ENCODE measurements at places on chromosomes 4 and X.

- no peak for DNase-seq
These were observed 16.8 kb upstream of the DHX15 start for GRCh38 chr4:24601121-24601520.

DNA sequence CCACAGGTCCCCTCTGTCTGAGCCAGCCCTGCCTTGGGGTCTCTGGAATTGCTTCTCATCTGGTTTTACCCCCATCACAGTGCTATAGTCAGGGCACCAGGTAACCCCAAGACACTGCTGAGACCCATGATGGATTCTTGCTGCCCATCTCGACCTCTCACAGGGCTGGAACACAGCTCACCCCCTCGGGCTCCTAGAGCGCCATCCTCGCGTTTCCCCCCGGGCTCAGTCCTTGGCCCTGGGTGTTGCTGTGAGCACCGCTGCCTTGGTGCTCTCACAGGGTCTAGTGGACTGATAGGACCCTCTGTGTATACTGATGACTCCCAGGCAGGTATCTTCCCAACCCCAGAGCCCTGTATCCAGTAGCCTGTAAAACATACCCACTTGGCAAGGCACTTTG is 8.8 kb downstream of the MAEA start:
- DNase-seq = no peak

- peak; percentile 78 for DNase-seq
These were observed at the start of gene STK32B for GRCh38 chr4:5051278-5052203. Gene STK32B (plus strand): TSS chr4:5051480.

DNA sequence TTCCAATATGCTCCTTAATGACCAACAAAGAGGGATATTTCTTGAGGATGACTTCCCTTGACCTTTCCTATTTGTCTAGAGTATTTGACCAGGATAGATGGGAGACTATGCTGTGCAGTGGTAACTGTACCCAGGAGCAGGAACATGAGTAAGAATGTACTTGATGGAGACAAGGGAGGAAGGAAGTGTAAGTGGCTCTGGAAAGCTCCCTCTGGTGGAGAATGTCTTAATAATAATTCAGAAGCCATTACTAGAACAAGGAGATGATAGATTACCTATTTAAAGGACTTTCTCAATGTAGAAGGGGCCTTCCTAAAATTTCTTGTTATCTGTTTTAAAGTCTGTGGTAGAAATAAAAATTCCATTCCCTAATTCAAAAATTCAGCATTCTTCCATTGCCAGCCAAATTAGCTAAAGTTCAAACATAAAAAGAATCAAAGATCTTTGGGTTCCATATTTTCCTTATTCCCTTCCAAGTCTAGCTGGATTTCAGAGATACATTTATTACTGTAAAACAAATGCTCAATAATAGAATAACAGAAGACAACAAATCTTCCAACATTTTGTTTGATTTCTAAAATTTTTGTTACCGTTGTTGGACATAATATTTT is 83.8 kb downstream of the GRID2 start:
- DNase-seq = no peak

DNA sequence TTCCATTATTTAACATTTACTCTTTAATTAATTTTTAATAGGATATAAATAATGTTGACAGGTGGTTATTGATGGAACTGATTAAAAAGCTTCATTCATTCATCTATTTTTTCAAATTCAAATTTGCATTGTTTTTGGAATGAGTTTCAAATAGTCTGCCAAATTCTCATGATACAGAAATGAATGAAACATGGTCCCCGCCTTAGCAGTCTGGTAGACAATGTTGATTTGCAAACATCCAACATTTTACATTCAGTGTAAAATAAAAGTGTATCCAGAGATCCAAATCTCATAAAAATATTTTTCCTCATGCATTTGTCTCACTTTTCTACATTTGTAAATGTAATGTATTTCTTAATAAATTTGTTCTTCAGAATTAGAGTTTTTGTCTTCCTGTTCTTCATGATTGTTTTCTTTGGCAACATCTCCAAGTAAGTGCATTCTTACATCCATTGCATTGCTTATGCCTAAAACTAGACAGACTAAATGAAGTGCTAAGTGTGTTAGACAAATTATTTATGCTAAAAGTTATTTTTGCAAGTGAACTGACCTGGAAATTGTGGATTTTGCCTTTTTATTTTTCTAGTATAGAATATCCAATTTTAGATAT is 142.3 kb downstream of the PCDH18 start:
- no peak for DNase-seq

- no peak for DNase-seq
These were observed 30.8 kb upstream of the CD40LG start for GRCh38 chrX:136616987-136617685.

DNA sequence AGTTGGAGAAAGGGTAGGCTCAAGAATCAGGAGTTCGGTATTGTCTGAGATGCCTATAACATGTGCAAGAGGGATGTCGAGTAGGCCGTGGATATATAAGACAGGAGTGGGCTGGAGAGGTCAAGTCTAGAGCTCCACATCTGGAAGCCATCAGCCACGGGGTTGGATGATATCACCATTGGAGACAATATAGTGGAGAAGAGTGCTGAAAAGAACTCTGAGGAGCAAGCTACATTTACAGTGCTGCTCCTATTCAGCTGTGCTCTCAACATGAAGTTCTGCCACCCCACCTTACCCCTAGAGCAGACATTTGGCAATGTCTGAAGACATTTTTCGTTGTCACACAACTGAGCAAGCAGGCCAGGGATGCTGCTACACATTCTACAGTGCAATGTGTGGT is 20.9 kb upstream of the PLAC1 start:
- no peak for DNase-seq

GRCh38 chrX:32155044-32155638 is 1056.2 kb downstream of the DMD start:
- DNase-seq = no peak

DNA sequence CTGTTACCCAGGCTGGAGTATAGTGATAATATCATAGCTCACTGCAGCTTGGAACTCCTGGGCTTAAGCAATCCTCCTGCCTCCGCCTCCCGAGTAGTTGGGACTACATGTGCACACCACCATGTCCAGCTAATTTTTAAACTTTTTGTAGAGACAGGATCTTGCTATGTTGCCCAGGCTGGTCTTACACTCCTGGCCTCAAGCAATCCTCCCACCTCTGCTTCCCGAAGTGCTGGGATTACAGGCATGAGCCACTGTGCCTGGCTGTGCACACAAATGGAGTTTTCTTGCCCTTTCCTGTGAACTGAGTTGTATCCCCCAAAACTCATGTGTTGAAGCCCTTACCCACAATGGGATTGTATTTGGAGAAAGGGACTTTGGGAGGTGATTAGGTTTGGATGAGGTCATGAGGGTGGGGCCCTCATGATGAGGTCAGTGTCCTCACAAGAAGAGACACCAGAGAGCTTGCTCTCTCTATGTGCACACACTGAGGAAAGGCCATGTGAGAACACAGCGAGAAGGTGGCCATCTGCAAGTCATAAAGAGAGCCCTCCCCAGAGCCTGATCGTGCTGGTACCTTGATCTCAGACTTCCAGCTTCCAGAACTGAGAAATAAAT is 40.1 kb downstream of the DDX3X start:
- no peak for DNase-seq

DNA sequence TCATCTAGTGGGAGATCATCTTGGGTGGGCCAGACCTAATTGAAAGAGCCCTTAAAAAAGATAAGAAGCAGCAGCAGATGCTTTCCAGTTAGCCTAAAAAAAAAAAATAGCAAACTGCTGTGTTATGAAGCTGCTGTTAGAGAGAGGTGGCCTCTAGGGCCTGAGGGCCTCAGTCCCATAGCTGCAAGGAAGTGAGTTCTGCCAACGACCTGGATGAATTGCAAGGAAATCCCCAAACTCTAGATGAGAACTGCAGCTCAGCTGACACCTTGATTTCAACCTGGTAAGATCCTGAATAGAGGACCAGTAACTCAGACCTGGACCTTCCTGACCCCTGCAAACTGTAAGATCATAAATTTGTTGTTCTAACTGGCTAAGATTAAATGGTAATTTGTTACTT is 275.2 kb downstream of the TENM3 start:
- no peak for DNase-seq

GRCh38 chrX:9874483-9874882 is 88.3 kb downstream of the SHROOM2 start:
- no peak for DNase-seq

GRCh38 chrX:52082578-52082977 is 13.6 kb upstream of the MAGED4B start:
- DNase-seq = no peak

GRCh38 chr4:166301266-166301665 is 428.2 kb downstream of the TLL1 start:
- DNase-seq = no peak

GRCh38 chr4:129342819-129343408 is 247.0 kb downstream of the C4orf33 start:
- no peak for DNase-seq

- DNase-seq = no peak
These were observed 195.4 kb upstream of the HHIP start for GRCh38 chr4:144450526-144450925.

DNA sequence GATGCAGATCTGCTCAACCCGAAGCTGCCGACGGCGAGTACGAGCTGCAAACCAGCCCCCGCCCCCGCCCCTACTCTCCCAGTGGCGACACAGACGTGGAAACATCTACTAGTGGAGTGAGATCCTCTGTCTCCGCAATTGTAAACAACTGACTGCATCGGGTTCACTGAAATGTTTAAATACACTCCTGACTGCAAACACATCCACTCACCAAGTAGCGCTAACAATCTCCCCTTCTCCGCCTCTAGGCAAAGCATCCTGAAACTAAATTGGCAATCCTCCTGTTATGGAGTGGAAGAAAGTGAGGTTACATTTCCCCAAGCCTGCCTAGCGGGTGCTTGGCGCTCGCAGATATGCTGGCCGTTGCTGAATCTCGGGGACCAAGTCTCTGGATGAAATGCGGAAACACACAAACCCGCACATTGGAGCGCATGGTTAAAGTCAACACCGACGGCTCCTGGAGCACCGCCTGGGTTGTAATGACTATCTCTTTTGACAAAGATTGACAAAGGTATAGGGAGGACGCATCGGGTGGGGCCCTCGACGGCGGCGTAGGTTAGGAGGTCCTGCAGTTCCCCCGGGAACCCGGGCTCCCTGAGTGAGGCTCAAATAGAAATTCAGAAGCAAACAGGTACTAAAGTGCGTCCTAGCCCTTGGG is 117.0 kb upstream of the TEX13C start:
- no peak for DNase-seq

DNA sequence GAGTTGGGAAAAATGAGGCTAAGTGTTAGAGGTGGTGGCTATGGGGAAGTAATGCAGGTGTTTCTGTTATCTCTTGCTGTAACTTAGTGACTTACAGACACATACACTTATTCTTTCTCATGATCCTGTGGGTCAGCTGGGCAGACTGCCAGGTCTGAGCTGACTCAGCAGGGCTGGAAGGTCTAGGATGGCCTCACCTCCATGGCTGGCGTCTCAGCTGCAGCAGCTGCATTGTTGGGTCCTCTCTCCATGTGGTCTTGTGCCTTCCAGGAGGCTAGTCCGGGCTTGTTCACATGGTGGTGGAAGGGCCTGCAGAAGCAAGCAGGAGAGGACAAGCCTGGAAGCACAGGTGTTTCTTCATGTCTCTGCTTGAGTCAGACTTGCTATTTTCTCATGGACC is 172.7 kb downstream of the NHS start:
- no peak for DNase-seq

DNA sequence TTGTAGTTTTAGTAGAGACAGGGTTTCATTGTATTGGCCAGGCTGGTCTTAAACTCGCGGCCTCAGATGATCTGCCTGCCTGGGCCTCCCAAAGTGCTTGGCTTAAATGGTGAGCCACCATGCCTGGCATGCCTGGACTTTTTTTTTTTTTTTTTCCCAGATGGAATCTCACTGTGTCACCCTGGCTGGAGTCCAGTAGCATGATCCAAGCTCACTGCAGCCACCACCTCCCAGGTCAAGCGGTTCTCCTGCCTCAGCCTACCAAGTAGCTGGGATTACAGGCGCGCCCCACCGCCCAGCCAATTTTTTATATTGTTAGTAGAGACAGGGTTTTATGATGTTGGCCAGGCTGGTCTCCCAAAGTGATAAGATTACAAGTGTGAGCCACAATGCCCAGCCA is 8.4 kb downstream of the UBE2K start:
- DNase-seq = no peak

- no peak for DNase-seq
These were observed 111.6 kb upstream of the WDR17 start for GRCh38 chr4:175953960-175954521.

- no peak for DNase-seq
These were observed 174.8 kb downstream of the PDGFRA start for GRCh38 chr4:54403700-54404453.

DNA sequence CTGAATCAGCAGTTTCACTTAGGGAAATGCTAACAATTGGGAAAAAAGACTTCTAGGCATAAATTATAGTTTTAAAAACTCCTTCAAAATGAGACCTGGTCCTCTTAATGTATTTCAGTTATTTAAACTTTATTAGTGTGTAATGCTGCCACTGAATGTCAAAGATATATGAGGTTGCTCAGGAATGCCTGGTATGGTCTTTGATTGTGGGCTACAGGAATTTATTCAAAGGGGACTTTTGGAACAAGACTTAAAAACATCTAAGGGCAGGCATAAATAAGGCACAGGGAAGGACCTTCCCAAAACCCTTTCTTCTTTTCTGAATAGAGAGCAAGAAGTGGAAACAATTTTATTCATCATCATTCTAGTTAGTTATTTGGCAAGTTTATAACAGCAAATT is 439.1 kb downstream of the TLL1 start:
- DNase-seq = no peak

DNA sequence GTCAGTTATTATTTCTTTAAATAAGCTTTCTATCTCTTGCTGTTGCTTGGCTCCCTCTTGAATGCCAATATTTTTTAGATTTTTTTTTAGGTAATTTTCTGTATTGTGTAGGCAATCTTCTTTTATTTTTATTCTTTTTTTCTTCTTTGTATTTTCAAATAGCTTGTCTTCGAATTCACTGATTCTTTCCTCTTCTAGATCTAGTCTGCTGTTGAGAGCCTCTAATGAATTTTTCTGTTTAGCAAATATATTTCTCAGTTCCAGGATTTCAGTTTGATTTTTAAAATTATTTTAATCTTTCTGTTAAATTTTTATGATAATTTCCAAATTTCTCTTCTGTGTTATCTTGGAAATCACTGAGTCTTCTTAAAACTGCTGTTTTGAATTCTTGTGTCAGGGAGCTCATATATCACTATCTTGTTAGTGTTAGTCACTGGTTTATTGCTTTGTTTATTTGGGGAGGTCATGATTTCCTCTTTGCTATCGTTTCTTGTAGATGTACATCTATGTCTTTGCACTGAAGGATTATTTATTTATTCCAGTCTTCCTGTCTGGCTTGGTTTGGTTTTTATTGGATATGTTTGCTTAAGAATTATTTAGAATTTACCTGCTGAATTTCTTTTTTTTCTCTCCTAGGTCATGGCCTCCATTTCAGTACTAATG is 39.9 kb upstream of the GPRIN3 start:
- DNase-seq = no peak

Measured in glutamatergic neuron (in vitro differentiated cells).